ENCODE measurements at places on chromosomes 4 and X.
A peak's percentile ranks its signal among the peaks of the same experiment; 100 is the strongest.

GRCh38 chrX:109890910-109891502 lies 111.9 kb upstream of the TMEM164 start:
- DNase-seq: peak; percentile 48

DNA sequence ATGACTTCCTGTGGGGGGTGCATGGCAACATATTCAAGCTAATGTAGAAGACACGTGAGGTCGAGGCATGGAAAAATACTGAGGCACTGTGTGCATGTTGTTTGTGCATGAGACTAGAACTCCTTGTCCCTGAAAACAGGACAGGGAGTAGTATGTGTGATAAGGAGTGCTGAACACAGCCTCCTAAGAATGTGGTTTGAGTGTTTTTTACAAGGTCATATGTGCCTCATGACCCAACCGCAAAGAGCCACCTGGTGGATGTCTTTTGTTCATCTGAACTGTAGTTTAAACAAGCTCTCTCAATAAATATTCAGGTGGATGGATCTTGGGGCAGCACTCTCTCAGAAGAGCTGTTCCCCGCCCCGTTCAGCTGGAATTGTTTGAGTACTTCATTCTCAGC lies 226.6 kb downstream of the NLGN4X start:
- DNase-seq: no peak

DNA sequence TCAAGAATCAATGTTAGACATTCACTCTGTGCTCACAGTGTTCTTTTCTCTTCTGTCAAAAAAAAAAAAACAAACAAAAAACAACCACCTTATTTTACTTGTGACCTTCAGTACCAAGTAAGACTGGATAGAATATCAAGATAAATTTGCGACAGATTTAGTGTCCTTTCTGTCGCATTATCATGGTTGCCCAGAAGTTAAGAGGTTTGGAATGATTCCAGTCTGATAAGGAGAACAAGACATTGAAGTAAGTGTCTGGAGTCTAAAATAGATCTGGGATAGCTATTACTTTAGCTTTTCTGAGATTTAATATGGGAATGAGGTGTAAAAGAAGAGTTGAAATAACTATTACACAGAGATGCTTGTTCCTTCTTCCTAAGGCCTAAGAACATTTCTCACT lies 31.7 kb downstream of the SNCA start:
- DNase-seq: no peak

DNA sequence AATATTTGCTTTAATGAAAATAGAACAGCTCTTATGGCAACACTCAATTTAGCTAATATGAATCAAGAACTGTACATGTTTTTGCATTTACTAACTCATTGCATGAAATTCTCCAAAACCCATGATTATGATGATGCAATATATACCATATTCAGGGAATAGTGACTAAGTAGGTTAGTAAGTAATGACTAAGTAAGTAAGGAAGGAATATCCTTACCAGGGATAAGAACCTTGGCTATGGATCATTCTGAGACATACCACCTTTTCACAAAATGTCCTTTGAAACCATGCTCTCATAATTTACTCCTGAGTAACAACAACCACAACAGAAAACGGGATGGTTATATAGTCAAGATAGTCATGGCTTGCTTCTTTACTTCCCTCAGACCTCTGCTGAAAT lies 1513.0 kb downstream of the STIM2 start:
- DNase-seq: no peak

DNA sequence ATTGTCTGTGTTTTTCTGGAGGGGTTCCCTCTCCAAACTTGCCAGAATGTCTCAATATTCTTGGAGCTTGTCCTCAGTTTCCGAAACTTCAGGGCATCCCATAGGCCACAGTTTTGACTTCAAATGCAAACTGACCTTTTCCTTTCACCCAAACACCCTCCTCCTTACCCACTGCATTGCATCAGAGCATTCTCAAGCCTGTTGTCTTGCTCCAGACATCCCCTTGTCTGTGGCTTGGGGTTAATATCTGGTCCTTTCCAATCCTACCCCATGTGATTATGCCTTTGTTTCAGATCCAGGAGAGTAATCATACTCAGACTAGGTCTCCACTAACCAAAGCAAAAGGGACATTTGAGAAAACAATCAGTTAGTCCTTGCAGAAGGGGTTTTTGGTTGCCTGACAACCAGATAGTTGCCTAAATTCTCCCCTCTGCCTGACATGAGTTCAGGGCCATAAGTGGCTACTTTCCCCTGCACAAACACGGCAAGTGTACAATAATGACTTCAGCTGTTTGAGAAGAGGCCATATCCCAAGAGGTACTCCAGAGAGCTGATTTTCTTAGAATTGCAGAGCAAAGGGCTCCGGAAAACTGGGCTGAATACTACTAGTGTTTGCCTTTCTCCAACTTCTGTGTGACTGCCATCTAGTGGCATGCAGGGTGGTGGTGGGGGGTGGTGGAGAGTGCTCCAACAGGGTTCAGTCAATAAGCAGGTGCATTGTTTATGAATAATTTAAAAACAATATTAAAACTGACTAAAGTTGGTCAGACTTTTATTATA lies 130.2 kb downstream of the CHRDL1 start:
- peak; percentile 3 for DNase-seq

DNA sequence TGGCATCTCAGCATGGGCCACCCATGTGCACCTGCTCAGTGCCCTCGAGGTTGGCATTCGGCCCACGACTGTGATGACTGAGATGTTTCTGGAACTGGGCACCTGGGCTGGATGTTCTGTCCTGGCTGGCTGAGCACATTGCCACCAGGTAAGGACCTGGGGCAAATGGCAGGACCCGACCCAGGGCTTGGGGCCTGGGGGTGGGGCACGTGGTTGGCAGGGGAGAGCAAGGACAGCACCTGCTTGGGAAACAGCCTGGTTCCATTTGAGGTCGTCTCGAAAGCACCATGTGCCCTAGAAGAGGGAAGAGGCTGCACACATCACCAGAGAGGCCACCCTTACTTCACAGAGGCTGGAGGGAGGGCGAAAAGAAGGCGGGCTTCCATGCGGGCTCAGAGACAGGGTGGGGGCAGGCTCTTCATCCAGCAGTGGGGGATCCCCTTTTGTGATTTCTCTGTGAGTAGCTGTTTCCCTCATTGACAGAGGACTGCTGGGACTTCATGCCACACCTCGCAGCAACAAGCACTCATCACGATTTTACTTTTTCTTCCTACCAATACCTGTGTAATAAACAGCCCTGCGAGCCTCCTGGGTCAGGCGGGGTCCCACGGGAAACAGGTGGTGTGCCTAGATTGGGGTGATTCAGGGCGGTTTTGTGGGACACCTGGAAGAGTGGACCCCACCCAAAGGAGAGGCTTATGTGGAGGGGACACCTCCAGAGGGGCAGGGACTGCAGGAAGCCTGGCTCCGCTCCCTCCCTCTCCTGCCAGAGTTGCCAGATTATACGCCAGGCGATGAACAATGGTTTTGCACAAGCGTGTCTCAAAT lies 12.0 kb downstream of the TMEM187 start:
- peak; percentile 59 for DNase-seq

GRCh38 chr4:188649635-188650034 lies 510.4 kb downstream of the TRIML1 start:
- no peak for DNase-seq

DNA sequence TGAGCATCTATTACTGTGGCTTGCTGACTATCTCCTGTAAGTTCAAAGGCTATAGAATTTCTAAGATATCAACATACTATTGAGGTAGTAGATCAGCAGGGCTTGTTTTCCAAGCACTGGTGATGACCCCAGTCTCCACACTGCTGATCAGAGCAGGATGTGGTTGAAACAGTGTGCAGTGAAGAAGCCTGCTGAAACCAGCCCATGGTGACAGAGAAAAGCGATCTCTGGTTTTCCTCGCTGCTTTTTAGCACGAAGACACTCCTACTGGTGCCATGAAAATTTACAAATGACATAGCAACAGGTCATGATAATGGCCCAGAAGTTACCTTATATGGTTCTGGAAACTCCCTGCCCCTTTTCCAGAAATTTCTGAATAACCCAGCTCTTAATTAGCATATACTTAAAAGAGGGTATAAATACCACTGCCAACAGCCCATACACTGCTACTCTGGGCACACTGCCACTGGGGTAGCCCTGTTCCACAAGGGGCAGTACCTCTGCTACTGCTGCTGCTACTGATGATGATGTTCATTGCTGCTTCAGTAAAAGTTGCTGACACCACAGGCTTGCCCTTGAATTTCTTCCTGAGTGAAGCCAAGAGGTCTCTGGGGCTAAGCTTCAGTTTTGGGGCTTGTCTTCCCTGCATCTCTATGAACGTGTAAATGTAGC lies 1689.5 kb upstream of the PCDH10 start:
- no peak for DNase-seq

DNA sequence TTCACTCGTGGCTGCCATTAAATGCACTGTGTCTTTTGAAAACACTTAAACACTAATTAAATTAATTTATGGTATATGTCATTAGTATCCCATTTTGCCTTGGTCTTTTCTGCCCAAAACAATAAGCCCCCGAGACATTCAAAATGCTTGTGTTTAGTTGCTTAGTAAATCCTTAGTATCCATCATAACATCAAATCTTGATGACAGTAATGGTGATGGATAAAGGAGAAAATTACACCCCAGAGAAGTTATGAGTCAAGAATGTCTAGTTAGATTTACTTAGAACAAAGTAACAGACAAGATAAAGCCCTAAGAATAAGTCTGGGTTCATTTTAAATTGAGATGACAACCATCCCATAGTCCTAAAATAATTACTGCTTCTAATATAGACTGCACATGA lies 21.3 kb downstream of the ANK2 start:
- no peak for DNase-seq

- DNase-seq: no peak
Measured at GRCh38 chrX:149073479-149073878, 431.6 kb downstream of the IDS start.

DNA sequence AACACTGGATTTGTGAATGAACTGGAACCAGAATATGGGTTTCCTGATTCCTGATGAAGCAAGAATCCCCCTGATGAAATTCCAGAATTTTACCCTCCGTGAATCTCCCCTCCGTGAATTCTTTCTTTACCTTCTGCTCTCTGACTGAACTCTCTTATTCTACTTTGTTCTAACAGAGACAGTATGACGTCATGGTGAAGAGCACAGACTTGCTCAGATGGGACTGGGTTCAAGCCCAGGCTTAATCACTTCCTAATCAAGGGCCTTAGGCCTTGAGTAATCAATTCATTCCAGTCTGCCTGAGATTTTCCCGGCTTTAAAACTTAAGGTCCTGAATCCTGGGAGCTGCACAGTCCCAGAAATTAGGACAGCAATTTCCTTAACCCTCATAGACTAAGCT lies 64.5 kb downstream of the IQCM start:
- DNase-seq: no peak

- no peak for DNase-seq
Measured at GRCh38 chr4:159767406-159767805, 664.5 kb downstream of the RAPGEF2 start.

GRCh38 chr4:116755051-116755450 lies 330.3 kb downstream of the TRAM1L1 start:
- no peak for DNase-seq

DNA sequence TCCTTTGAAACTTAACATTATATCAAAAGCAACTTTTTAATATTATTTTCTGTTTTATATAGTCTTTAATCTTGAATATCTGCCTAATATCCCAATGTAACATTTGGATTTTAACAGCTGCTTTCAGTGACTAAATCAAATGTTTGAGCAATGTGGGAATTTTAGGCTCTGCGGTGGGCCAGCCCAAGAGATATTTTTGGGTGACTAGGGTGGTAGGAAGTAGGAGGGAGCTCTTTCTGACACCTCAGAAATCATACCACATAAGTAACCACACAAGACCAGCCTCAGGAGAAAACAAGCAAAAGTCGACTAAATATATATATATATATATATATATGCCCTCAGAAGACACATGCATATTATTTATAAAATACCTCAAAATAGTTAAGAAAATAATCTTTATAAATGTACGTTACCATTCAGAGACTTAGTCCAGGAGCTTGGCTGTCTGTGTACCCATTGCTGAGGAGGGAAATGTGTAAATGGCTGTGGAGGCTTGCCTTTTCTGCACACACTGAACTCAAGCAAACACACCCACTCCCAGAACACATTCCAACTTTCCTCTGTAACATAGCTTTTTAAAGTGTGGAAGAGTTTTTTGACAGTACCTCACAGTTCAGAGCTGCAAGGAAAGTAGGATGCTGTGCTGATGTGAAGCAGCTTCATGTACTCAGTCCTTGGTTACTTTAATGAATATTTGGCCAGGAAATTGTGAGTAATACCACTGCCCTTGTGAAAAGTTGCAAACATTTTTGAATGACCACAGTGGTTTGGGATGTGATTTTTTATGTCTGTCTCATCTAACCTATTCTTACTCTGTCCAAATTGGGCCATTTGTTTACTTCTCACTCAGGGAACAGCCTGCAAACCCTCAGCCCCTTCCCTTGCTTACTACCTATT lies at the start of gene RTL3:
TSS of gene RTL3 (minus strand) at position 484 of the 900 bp plus-strand sequence. CDS start 908 bp downstream, outside the sequence.
- DNase-seq: no peak

DNA sequence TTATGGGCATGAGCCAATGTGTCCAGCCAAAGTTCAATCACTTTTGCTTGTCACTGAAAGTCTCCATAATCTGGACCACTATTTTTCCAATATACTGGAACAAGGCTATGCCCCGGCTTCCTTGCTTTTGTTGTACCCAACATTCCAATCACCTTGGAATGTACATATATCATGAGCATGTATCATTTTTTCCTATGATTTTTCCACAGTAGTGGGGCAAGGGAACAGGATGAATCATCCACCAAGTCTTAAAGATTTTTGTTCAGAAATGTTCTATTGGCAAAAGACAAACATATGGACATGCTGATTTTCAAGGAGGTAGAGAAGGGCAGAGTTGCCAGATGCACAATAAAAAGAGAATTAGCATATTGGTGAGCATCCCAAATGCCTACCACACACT lies 548.1 kb upstream of the INTU start:
- DNase-seq: no peak

- no peak for DNase-seq
Measured at GRCh38 chr4:183596067-183596757, 62.8 kb downstream of the RWDD4 start.

DNA sequence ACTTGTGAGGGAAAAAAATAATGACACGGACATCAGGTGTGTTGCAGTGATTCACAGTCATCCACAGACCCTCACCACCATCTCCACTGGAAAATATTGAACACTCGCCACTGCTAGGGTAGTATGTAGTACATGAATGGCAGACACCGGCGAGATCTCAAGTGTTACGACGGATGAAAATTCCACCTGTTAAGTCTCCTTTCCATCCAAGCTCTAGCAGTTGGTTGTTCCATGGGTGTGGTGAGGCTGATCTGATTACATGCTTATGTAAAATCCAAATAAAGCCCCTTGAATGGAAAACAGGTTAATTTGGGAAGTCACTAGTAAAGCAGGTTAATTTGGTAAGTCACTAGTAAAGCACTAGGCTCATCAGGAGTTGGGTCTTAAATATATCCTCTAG lies 1.1 kb upstream of the ARMCX4 start:
- no peak for DNase-seq

GRCh38 chr4:64598066-64598465 lies 188.8 kb upstream of the TECRL start:
- no peak for DNase-seq

DNA sequence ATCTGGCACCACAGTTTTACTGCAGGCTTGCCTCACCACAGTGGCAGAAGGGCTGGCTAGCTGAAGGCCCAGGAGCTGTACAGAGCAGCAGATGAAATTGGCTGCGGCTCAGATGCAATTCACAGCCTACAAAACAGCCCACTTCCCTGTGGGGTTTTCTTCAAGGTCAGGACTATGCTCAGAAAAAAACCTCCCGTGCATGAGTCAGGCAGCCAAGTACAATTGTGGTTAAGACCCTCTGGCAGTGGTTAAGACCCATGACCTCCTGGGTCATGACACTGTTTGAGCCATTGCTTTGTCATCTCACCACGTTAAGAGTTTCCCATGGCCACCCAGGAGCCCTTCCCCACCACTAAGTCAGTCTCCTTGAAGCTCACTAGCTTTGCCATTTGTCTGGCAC lies 276.3 kb downstream of the HNRNPD start:
- DNase-seq: no peak

Measured in stimulated activated CD4-positive, alpha-beta T cell treated with anti-CD3 and anti-CD28 coated beads, Interleukin-4, amount 100 ng/mL, for 24 hours (primary cell).